ENCODE measurements at places on chromosomes 13 and 19. TPM values are rescaled to one million over a fixed set of nuclear protein-coding genes. Genes with fewer than 3 reads are reported as not detected.

Gene GPX4
- total RNA-seq = 383 TPM

Gene TMEM221
- not detected for total RNA-seq

Gene HCN2
- 4.2 TPM for total RNA-seq

Gene PRR19
- total RNA-seq = 1.8 TPM

Gene SLC27A5
- 67.5 TPM for total RNA-seq

DNA sequence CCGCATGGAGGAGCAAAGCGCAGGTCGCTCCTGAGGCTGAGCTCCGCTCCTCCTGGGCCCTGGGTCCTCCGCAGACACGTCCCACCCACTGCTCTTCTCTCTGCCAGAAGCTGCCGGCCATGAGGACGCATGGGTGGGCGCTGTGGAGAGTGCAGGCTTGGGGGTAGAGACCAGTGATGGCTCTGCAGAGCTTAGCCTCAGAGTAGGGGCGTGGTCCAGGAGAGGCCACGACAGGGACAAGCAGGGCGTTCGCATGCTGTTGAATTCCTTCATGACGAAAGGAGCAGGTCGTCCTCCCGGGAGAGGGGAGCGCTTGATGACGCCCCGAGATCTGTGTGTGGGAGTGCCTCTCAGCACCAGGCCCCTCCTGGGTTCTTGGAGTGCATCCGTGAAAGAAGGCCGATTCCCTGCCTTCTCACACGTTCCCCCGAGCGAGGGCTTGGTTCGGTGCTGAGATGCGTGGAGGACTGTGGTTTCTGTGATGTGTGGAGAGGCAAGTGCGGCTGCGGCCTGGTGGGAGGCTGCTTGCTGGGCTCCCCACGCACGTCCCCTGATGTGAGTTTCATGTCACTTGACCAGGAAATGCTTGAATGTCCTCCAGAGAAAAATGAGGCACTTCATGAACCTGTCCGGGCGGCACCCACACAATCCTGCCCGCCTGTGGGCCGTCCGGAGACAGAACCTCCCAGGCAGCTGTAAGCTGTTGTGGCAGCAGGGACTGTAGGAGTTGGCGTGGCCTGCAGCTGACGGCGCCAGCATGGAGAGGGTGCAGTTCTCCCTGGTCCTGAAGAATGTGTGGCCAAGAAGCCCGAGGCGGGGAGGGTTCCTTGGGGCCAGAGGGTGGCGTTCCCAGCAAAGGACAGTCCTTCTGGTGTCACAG lies 4.5 kb downstream of the SF3A2 start:
- DNase-seq = no peak

DNA sequence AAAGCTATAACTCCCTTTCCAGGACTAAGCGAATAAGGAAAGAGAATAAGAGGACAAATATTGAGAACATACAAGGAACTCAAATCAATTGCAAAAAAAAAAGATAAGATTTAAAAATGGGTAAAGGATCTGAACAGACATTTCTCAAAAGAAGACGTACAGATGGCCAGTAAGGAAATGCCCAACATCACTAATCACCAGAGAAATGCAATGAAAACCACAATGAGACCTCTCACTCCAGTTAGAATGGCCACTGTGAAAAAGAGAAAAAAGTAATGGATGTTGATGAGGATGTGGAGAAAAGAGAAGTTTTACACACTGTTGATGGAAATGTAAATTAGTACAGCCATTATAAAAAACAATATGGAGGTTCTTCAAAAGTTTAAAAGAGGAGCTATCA lies 63.8 kb downstream of the VWA8 start:
- DNase-seq = no peak

DNA sequence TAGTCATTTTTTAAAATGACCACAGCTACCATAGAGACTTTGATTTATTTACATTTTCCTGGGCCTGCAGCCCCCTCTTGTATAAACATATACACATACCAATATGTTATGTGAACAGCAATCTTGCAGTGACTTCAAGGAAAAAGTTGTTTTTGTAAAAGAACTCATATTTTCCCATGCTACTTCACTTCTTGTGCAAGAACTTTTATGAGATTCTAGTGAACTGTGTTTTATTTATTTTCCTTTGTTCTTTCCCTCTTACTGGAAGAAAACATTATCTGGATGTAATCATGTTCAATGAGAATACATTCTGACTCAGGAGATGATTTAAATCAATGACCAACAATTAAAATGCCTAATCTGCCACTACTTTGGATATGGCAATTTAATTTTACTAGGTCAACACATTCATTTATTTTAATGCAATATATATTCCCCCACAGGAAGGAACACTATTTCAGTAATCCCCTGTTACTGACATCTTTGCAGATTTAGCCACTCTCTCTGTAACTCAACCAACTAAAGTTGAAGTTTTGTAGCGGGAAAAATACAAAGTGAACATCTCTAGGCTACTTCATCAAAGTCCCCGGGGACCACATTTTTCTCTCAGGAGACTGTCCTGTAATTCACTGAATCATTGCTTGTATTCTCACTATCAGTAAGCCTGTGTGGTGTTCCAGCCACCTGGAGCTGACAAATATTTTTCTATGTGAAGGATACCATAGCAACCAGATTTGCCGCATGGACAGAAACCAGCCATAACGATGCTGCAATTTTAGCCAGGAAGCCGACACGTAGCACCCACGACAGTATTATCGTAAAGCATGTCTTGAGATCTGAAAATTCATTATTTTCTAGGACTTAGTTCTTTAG lies 90.5 kb downstream of the STARD13 start:
- no peak for DNase-seq

DNA sequence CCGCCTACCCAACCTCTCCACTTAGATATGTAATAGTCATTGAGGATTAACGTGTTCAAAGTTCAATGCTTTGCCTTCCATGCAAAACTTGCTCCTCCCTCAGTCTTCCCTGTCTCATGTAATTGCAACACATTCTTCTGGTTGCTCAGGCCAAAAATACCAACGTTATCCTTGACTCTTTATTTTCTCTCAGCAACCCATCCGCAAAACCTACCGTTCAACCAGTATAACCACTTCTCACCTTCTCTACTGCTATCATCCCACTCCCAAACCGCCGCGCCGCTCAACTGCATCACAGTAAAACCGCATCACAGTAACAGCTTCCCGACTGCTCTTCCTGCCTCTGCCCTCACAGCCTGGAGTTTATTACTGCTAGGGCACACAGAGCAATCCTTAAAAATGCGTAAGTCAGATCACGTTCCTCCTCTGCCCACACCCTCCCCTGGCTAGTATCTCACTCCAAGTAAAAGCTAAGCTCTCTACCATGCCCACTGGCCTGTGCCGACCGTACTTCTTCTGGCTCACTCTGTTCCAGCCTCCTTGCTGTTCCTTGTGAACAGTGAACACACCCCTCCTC lies 8.2 kb downstream of the MTIF3 start:
- DNase-seq = no peak

DNA sequence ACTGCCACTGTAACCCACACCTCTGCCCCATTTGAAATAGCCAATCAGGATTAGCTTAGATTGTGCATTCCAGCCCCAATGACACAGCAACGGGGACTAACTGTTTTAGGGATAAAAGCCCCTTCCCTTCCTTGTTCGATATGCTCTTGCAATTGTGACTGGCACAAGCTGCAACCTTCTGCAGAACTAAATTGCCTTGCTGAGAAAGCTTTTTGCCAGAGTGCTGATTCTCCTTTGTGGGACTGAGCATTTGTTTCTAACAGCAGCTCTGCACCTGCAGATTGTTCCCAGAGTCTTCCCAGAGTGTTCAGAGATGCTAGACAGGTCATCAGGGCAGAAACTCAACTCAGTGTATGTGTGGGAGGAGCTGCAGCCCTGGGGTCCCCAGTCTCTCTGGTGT lies 115.8 kb downstream of the ZNF675 start:
- no peak for DNase-seq

GRCh38 chr13:111897178-111897845 lies 169.6 kb upstream of the SOX1 start:
- DNase-seq = no peak

DNA sequence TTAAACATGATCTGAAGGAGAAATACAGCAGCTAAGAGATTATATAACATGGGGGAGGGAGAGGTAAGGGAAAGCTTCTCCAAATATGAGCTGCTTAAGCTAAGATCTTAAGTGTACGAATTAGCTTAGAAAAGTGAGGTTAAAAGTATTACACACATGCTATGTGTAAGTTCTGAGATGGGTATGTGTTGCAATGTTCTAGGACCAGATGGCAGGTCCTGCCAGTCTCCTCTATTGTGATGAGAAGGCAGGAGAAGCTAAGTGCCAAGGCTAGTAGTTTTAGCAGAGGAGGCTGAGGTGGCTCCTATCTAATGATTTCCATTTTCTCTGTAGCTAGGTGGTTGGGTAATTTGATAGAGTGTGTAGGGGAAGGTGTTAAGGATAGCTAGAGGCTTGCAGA lies 57.6 kb downstream of the MICU2 start:
- DNase-seq = no peak

- DNase-seq = no peak
Observed at GRCh38 chr19:52273301-52273700, 3.9 kb downstream of the ZNF766 start.

- no peak for DNase-seq
Observed at GRCh38 chr13:109408591-109409382, 377.6 kb downstream of the IRS2 start.

GRCh38 chr13:71619096-71619495 lies 247.9 kb downstream of the DACH1 start:
- no peak for DNase-seq
